ENCODE measurements at places on chromosomes 12 and 14.

DNA sequence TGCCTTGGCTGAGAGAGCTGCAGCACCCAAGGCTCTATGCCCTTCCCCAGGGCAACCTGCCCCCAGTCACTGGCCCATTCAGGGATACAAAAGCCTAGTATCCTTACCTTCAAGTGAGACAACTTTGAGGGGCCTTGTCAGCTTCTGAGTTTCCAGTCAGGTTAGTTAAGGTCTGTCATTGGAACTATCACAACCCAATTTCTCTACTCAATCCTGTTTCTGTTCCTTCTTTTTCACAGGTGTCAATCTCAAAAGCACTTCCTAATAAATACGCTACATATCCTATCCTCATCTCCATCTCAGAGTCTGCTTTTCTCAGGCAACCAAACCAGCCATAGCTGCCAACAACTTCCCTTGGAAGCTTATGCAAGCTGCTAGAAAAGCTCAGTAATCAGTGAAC lies 4.9 kb upstream of the PTGDR start:
- DNase-seq: no peak

GRCh38 chr14:54435500-54435981 lies 5.6 kb downstream of the CNIH1 start:
- no peak for DNase-seq

DNA sequence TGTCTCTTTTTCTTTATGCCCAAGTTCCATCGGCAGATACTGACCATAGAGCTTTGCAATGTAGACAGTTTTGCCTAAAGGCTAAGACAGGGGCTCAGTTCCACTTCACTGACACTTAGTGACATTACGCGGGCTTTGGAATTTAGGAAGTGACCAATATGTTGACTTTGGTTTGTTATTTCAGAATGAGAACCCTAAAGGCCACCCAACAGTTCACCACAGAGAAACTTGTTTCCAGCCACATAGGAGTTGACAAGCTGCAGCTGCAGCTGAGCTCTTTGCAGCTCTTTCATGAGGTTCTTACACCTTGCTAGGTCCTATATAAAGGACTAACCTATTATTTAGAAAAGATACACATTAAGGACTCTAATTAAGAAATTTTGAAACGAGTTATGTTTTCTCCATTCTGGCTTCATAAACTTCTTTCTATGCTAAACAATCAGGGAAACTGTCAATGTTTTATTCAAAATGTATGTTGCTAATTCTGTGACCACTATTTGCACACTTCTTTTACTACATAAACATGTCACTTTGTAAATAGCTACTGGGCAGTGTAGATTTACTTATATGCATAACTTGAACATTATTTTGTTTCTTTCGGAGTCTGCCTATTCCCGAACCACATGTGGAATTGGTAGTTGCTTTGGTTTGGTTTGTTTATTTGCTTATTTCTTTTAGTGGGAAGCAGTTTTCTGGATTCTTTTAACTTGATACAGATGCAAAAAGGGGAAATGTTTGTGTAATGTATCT lies 18.5 kb upstream of the KLRD1 start:
- no peak for DNase-seq

DNA sequence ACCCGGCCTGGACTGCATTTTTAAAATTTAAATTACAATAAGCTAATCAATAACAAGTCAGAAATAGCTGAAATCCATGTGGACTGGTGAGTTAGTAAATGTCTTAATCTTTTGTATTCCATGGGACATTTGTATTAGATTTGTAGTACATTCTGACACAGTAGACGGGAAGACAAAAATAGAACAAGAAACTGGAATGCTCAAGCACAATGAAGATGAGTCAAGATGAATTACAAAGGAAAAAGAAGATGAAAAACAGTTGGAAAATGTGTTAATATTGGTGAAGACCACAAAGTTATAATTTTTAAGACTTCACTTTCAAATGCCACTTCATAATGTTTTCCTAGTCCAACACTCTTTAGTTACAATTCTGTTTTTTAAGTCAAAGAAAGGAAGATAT lies 97.8 kb upstream of the FERMT2 start:
- DNase-seq: no peak

DNA sequence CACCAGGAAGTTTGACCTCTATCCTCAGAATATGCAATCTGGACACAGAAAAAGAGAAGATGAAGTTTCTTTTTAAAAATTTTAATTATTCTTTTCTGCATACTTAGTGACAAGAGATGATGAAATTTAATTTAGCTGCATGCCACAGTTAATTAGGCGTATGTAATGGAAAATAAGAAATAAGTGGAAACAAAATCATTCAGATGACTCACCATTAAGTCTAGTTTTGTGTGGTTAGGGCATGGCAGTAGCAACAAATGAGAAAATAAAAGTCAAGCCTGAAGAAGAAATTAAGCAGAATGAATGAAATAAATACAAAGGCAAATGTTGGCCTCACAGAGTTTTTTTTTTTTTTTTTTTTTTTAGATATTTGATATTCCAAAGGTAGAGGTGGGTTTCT lies 30.9 kb upstream of the KLRD1 start:
- DNase-seq: no peak

DNA sequence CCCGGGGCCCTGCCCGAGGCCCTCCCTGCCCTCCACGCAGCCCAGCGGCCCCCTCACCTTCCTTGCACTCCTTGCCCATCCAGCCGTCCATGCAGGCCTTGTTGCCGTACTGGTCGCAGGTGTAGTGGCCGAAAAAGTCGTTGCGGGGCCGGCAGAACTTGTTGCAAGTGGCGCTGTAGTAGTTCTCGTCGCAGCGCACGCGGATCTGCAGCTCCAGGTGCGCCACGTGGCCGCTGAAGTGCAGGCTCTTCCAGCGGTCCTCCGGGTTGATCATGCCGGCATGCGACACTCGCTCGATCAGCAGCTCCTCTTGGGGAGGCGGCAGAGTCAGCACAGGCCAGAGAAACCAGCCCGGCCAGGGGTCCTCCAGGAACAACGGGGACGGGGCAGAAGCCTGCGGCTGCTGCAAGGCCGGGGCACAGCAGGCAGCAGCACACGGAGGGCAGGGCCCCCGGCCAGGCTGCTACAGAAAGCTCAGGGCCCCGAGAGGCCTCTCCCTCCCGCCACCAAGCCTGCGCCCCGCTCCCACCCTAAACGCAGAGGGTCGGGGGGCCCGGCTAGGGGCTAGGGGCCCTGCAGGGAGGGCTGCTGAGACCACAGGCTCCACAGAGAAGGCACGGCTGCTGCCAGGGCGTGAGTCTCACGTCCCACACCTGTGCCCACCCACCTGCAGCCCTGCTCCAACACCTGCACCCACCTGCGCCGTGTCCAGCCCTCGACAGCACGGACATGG lies 12.7 kb downstream of the JAG2 start:
- no peak for DNase-seq

DNA sequence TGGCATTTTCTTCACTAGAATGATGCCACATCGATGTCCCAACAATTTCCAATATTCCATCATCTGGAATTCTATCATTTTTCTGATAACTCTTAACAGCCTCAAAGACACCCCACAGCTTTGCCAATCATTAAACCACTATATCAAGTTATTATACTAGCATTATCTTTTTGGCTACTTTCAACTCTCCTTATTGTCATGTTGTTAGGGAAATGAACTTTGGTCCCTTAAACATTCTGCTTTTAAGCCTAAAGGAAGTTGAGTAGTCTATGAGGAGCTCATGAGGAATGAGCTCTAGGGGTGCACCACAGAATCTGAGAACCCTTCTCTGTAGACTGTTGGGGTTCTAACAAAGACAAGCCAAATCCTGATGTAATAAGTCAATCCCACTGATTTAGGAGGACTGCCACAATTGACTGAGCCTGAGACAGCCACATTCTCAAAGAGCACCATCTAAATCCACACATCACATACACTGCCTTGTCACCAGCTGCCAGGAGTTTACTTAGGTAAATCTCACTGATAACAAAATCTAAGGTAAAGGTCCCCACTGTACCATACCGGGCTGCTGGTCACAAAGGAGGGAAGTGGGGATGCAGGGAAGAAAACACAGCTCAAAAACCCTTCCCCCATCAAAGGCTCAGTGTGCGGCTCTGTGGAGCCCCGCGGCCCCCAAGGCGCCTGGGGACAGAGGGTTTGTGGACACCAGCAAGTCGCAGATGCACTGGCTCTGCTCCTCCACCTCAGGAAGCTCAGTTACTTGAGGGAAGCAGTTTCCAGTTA lies 58.2 kb downstream of the SETD3 start:
- DNase-seq: no peak

DNA sequence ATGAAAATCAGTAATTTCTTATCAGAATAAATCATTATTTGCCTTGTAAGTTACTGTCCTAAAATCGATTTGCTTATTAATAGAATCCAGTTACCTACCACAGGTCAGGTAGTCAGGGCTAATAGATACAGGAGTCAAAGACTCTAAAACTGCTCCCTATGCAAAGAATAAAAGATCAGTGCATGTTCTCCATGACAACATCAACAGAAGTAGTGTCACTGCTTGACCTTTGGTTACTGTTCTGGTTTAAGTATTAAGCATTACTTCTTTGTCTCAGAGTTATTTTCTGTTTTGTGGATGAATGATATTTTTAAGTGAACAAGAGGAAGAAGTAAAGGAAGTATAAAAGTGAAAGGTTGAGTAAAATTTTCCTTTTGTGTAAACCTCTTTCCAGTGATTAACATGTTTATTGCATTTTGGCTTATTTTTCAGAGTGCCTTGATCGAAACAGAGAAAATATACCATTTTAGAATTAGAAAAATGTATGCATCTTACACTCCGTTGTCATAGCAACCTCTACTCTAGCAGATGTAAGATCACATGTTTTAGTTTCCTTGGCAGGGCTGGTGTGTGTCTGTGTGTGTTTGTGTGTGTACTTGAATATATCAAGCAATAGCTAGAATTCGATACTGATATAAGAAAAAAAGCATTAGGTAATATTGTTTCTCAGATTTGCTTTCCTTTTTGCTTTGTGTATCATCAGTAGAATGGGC lies 44.7 kb downstream of the ABCD2 start:
- no peak for DNase-seq

DNA sequence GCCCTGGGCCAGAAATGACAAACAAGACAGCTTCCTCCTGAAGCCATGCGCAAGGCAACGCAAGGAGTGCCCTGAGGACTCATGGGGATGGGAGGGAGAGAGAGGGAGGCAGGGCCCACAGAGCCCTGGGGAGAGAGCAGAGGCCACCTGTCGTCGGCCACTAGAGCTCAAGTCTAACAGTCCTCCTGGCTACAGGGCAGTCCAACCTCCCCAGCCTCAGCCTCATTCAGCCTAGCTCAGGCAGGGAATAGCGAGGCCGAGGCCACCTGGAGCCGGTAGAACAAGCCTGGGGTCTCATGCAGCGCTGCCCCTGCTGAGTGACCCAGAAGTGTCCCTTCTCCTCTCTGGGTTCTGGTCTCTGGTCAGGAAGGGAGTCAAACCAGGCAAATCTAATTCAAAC lies 69.5 kb downstream of the BCL11B start:
- no peak for DNase-seq

GRCh38 chr14:55339770-55340169 lies 68.5 kb downstream of the FBXO34 start:
- DNase-seq: no peak

DNA sequence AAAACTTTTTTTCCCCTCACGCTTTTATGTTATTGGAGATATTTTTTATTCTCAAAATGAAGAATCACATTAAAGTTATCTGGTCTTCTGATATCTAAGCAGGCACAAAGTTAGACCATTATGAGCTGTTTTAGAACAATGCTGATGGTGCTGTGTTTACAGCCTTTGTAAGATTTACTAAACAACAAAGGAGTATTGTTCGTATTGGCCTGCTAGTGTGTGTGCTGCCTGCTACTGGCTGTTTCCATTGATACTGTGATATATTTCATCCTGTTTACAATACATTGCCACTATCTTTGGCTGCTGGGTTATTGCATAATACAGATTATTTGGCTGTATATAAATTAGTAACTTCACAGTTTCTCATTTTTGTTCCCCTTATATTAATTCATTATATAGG lies 220.8 kb downstream of the ITPR2 start:
- DNase-seq: no peak

GRCh38 chr12:31370531-31371255 lies 44.7 kb upstream of the SINHCAF start:
- no peak for DNase-seq

- DNase-seq: no peak
Measured at GRCh38 chr12:120261951-120262851, 3.3 kb downstream of the PXN start.

DNA sequence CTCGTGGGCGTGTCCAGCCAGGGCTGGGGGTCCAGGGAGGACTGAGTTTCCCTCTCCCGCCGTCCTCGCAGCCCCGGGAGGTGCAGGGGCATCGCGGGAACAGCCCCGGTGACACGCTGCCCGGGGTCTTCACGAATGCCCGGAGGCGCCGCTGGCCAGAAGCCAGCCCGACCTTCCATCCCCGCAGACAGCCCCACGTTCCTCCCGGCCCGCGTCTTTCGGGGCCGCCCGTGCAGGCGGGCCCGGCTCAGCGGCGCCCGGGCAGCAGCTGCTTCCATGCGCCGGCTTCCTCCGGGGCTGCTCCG lies 827 bp upstream of the TEDC1 start:
- DNase-seq: no peak

GRCh38 chr12:6288235-6288634 lies 22.2 kb upstream of the PLEKHG6 start:
- DNase-seq: no peak

DNA sequence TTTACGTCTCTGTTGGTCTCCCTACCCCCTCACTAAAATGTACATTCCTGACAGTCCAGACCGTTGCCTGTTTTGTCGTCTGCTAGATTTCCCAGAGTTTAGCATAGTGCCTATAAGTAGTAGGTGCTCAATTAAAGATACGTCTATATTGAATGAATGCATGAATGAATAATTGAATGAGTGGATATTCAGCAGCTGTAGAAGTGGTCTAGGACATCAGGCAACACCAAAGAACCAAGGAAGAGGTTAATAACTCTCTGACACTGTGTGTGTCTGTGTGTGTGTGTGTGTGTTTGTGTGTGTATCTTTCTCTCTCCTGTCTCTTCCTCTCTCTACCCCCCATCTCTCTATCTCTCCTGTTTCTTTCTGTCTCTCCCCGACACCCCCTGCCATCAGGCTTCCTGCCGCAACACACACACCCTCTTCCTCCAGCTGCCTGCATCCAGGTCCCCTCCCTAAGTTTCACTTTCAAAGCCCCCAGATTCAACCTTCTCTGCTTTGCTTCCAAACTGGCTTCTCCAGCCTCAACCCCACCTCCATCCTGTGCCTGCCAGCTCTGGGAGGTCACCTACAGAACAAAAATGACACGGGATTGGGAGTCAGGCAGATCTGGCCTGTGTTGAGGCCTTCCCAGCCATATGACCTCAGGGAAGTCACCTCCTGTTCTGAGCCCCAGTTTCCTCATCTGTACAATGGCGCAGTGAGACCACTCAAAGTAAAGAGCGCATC lies 119.9 kb upstream of the NCOR2 start:
- DNase-seq: no peak

DNA sequence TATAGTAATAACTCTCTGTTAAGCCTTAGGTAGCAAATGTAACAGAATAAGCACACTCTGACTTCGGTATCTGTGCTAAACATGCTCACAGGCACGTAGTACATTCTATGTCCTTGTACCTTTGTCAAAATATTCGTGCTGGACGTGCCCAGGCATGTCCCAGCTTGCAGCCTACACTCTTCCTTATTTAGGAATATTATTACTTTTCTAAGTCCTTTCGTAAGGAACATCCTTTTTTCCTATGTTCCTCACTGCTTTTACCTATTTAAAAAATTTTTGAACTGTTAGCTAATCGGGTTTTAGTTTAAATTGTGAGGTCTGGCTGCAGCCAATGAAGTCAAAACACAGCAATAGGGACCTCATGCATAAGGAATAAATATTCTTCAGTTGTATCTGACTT lies 24.1 kb upstream of the UBC start:
- no peak for DNase-seq

- no peak for DNase-seq
Measured at GRCh38 chr12:12719496-12719895, 2.3 kb downstream of the CDKN1B start.

- DNase-seq: no peak
Measured at GRCh38 chr12:56267443-56268071, 815 bp downstream of the COQ10A start.
